Astrocyte of the hippocampus (primary cell): ENCODE measurements at places on chromosomes 5 and 9.

DNA sequence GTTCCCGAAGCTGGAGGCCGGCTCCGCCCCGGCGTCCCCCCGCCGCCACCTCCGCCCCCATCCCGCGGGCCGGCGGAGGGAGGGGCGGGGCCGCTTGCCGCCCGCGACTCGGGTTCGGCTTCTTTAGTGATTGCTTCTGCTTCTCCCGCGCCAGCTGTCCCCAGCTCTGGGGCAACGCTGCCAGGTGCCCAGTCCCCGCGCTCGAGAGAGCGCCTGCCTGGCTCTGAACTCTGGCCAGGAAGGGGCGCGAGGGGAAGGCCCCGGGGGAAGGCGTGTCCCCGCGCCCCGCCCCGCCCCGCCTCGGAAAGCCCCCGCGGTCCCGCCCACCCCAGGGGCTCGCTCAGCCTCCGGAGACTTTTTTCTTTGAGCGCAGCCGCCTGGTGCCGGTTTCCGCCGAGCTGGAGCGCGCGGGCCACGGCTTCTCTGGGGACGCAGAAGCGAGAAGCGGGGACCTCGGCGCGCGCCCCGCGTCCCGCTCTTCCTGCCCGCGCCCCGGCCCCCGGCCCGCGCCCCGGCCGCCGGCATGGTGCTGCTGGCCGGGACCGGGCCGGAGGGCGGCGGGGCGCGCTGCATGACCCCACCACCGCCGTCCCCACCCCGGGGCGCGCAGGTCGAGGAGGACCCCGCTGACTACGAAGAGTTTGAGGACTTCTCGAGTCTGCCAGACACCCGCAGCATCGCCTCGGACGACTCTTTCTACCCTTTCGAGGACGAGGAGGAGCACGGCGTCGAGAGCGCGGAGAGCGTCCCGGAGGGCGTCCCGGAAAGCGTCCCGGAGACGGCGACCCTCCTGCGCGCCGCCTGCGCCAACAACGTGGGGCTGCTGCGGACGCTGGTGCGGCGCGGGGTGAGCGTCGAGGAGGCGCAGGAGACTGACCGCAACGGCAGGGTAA is at the start of gene ANKRD33B:
Gene ANKRD33B (plus strand): TSS at position 126 of the 893 bp plus-strand sequence. CDS start 398 bp downstream, at position 524.
- DNase-seq, result peak; percentile 91

GRCh38 chr5:56116599-56117141 is 116.5 kb downstream of the ANKRD55 start:
- DNase-seq, result no peak

- DNase-seq, result peak; percentile 16
Measured at GRCh38 chr5:140468188-140468587, 66.6 kb downstream of the ANKHD1 start.

DNA sequence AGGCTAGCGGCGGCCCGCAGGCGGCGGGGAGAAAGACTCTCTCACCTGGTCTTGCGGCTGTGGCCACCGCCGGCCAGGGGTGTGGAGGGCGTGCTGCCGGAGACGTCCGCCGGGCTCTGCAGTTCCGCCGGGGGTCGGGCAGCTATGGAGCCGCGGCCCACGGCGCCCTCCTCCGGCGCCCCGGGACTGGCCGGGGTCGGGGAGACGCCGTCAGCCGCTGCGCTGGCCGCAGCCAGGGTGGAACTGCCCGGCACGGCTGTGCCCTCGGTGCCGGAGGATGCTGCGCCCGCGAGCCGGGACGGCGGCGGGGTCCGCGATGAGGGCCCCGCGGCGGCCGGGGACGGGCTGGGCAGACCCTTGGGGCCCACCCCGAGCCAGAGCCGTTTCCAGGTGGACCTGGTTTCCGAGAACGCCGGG is 253 bp downstream of the SLC12A2 start:
- peak; percentile 89 for DNase-seq

GRCh38 chr5:131104169-131104808 is 60.8 kb downstream of the HINT1 start:
- no peak for DNase-seq

- no peak for DNase-seq
Measured at GRCh38 chr5:58902765-58903164, 319.9 kb downstream of the RAB3C start.

DNA sequence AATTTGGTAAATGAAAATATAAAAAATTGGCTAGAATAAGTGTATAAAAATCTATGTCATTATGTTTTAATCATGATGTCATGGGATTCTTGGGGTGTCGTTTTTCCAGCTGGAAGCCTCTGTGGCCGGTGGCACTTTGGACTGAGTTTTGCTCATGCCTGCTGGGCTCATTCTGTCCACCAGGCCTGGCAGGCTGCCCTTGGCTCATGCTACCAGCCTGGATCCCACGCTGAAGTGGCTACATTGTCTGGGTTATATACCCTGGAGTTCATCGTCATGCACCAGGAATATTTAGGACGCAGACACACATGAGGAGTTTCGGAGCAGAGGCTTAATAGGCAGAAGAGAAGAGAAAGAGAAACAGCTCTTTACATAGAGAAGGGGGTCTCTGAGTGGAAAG is 1913.7 kb upstream of the WWC1 start:
- DNase-seq, result peak; percentile 76

GRCh38 chr5:52708463-52708862 is 79.3 kb upstream of the ITGA1 start:
- DNase-seq, result no peak

- DNase-seq, result no peak
Measured at GRCh38 chr9:75946766-75947165, 56.3 kb downstream of the PCSK5 start.

DNA sequence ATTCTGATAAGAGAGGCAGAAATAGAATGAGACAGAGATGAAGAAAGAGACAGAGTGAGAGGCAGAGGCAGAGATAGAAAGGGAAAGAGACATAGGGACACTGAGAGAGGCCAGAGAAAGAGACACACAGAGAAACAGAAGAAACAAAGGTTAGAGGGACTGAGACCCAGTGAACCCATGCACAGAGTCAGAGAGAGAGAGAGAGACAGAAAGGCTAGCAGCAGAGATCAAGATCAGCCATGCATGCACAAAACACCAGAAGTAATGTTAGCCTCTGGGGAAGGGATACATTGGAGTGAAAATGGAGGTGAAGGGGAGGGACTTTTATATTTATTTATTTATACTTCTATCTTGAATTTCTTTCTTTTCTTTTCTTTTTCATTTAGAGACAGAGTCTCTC is 14.1 kb upstream of the SPARC start:
- DNase-seq, result no peak

DNA sequence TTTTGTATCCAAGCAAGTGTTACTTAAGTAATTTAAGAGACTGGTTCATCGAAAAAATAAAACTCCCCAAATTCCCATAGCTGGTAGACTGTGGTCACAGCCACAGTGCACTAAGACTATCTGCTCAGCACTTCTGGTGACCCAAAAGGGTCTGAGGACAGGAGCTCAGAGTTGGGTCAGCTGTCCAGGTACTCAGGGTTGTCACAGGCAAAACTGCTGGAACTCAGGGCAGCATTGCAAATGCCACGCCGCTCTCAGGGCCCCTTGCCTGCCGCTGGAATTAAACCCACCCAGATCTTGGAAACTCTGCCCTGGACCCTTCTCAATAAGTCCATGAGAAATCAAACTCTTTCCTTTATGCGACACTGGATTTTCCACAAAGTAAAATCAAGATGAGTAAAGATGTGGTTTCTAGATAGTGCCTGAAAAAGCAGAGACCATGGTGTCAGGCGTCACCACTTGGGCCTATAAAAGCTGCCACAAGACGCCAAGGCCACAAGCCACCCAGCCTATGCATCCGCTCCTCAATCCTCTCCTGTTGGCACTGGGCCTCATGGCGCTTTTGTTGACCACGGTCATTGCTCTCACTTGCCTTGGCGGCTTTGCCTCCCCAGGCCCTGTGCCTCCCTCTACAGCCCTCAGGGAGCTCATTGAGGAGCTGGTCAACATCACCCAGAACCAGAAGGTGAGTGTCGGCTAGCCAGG is at the start of gene IL13:
Gene IL13 (plus strand): TSS at position 498 of the 705 bp plus-strand sequence. CDS start 14 bp downstream, at position 512.
- no peak for DNase-seq

- peak; percentile 45 for DNase-seq
Measured at GRCh38 chr5:7615566-7616061, 219.7 kb downstream of the ADCY2 start.

- DNase-seq, result no peak
Measured at GRCh38 chr5:80216096-80216495, 39.8 kb downstream of the SERINC5 start.

DNA sequence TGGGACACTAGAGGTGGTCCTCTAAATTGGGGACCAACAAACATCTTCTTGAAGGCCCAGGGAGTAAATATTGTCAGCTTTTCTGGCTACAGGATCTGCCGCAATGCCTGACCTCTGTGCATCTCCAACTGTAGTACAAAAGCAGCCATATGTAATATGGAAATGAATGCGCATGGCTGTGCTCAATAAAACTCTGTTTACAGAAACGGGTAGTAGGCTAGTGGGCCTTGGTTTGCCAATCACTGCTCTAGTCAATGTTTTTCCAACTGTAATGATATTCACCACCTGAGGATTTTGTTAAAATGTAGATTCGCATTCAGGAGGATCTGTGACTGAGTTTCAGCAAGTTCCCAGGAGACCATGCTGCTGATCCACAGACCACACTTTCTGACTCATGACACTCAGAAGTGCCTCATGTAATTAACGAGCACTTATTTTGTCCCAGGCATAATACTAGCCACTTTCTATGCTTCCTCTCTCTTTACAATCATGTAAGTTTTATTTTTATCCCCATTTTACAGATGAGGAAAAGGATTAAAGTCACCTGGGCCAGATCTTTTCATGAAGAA is 96.9 kb downstream of the MED27 start:
- peak; percentile 68 for DNase-seq

DNA sequence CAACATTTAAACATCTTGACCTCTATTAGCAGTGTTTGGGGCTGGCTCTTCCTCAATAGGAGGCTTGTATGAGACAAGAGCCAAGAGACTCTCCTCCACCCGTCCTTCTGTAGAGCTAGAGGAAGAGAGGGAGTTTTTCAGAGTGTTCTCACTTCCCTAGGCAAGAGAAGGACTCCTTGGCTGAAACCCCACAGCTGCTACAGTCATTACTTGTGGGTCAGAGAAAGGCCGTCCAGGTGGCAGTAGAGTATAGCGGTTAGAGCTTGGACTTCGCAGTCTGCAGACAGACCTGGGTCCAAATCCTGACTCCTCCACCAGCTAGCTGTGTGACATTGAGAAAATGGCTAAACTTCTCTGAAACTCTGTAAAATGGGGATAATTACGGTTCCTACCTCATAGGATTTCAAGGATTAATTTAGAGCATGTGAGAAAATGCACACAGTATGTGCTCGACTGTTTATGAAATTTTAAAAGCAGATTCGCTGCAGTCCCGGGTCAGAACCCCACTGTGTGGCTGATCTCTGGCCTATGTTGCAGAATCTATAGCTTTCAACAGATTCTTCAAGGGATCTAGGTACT is 80.8 kb upstream of the ARAP3 start:
- DNase-seq, result no peak

DNA sequence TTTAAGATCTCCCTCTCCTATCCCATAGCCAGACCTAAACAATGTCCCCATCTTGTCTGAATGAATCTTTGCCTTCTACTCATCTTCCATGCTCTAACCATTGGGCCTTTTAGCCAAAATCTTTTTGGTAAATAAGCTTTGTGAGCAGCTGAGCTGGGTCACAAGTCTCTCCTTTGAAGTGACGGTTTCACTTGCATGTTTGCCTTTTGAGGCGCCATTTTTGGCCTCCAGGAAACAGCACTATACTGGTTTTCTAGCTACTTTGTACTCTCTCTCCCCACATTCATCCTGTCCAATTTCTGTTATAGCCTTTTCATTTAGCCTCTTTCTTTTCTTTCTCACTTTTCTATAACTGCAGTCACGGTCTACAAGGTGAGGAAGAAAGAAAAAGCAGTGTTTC is 195.5 kb upstream of the C9orf72 start:
- DNase-seq, result no peak

- DNase-seq, result no peak
Measured at GRCh38 chr9:131049829-131050715, 41.1 kb downstream of the LAMC3 start.

DNA sequence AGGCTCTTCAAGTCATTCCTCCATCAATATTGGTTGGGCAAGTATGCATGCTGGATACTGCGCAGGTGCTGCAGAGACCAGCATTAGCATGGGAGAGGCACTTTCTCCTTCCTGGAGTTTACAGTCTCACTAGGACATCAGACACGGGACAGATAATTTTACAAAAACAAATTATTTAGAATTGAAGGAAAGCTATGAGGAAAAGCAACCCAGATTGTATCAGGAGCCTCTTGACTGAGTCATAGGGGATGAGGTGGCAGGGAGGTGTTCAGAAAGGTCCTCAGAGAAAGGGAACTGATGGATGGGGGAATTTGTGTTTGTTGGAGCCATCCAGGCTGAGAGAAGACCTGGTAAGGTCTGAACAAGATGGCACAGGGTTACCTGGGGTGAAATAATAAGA is 24.5 kb upstream of the RAB14 start:
- DNase-seq, result no peak

DNA sequence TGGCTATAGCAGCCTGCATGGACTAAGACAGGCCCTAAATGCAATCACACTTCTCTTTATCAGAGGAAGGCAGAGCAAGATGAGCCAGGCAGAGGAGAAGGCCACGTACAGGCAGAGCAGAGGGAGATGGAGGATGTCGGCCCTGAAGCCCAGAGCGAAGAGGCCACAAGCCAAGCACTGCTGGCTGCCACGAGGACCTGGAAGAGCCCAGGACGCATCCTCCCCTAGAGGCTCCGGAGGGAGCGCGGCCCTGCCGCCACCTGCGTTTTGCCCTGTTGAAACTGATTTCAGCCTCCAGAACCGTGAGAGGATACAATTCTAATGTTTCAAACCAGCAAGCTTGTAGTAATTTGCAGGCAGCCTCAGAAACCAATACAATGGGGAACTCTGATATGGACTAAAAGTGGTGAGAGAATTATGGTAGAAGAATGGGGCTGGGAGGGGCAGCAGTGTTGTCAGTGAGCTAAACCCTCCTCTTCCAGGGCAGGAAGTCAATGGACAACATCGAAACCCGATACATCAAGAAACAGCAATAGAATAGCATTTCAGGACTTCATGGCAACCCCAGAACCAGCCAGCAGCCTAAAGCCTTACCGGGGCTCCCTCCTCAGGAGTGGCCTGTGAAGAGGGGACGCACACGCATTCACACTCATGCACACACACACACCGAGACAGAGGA is 32.6 kb downstream of the ADAMTS2 start:
- no peak for DNase-seq
